ENCODE measurements at places on chromosomes 12 and 14.

DNA sequence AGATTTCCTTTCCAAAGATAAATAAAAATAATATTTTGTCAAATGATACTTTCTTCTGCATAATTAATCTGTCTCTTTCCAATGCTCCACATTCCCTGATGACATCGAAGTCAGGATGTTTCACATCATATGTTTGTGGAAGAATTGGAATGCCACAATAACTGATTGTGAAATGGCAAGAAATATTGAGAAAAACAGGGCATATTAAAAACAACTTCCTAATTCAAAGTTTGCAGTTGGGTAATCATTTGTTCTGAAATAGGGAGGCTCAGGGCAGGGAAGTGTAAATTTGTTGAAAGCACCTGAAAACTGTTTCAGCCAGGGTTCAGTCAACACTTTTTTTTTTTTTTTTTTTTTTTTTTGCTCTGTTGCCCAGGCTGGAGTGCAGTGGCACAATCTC, 50.7 kb downstream of the BCAT1 start:
- H3K4me3 ChIP-seq = no peak overlapping the region
- DNase-seq = no peak
- H3K27ac ChIP-seq = no peak overlapping the region
- no peaks in the 10 kb centered on the region for H3K27me3 ChIP-seq
- H3K4me1 ChIP-seq = peaks cover 17% of the 10 kb centered on the region

DNA sequence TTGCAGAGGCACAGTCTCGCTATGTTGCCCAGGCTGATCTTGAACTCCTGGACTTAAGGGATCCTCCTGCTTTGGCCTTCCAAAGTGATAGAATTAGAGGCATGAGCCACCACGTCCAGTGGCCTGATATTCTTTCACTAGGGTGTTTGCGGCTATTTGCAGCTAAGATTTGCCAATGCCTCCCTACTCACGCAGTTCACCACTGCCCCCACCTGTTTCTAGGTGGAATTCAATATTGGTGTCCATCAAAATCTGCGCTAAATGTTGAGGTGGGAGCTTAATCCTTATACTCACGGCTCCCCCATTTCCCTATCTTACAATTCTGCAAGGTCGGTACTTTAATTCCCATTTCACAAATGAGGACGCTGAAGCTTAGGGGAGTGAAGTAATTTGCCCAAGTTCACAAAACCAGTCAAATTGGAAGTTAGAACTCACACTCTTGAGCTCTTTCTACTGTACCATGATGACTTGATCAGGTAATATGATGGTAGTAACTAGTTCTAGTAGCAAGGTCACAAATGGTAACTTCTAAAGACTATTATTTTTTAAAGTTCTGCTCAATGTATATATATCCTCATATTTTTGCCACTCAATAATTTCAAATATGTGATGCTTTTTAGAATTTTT, 22.1 kb upstream of the LRRC9 start:
- no peaks in the 10 kb centered on the region for H3K36me3 ChIP-seq
- no peak overlapping the region for H3K4me3 ChIP-seq
- H3K27ac ChIP-seq = no peak overlapping the region
- H3K4me1 ChIP-seq = no peaks in the 10 kb centered on the region

DNA sequence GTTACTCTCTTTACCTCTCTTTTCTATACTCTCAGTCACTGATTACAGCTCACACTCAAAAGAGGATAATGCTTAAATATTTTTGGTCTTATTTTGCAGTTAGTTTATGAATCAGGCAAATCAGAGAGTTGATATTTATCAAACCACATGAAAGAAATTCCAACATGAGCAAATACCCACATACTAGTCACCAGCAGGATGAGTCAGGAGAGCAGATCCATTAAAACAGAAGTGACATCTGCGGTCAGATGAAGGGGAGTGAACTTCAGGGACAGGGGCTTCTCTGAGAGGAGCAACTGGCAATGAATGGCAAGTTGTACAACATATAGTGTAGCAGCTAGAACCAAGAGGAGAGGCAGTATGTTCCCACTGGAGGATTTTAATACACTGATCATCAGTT, 258.7 kb downstream of the SYT10 start:
- no peak for DNase-seq
- H3K4me3 ChIP-seq = no peak overlapping the region
- H3K27ac ChIP-seq = no peak overlapping the region
- no peaks in the 10 kb centered on the region for H3K27me3 ChIP-seq
- no peaks in the 10 kb centered on the region for H3K36me3 ChIP-seq

- H3K4me1 ChIP-seq = peaks cover 7% of the 10 kb centered on the region
- no peak overlapping the region for H3K4me3 ChIP-seq
- no peaks in the 10 kb centered on the region for H3K27me3 ChIP-seq
- DNase-seq = no peak
- H3K36me3 ChIP-seq = no peaks in the 10 kb centered on the region
Observed at GRCh38 chr14:99579120-99579836, 24.7 kb downstream of the CCDC85C start.

- H3K27ac ChIP-seq = no peak overlapping the region
- H3K4me3 ChIP-seq = no peak overlapping the region
- no peaks in the 10 kb centered on the region for H3K27me3 ChIP-seq
- H3K36me3 ChIP-seq = no peaks in the 10 kb centered on the region
Observed at GRCh38 chr12:87768501-87769287, 260.5 kb downstream of the C12orf50 start.

DNA sequence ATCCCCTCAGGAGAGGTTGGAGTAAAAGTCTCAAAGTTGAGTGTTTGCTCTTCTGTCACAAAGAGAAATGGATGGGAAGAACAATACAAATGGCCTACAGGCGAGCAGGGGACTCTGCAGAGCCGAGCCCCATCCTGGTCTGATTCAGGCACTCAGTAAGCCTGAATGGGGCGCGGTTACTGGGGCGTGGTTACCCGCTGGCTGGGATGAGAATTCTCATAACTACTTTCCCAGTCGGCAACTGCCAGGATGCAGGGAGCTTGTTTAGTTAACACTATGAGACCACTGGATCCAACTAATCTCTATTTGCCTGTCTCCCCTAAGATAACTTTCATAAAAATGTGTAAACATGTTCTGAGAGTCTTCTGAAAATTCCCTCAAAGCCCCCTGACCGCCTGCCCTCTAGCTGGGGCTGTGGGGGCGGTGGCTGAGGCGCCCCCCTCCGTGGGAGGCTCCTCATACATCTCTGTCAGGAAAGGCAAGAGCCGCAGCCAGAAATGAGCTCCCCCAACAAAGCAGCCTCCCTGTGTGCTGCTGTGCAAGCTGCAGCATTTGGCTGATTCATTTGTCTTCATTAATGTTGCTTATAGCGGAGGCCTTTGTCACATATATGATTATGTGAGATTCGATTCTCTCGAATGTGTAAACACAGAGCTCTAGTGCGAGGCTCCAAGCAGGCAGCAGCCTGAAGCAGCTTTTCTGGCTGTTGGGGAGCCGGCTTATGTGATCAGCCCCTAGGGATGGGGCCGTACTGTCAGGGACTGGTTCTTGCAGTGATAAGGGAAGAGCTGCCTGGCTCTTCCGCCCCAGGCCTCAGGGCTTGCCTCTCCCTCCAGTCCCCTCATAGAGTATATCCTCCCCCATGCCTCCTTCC, 126.1 kb upstream of the ARHGAP5 start:
- H3K27me3 ChIP-seq = peaks cover 28% of the 10 kb centered on the region
- no peaks in the 10 kb centered on the region for H3K36me3 ChIP-seq
- peaks cover 4% of the 10 kb centered on the region for H3K4me1 ChIP-seq
- H3K4me3 ChIP-seq = no peak overlapping the region

DNA sequence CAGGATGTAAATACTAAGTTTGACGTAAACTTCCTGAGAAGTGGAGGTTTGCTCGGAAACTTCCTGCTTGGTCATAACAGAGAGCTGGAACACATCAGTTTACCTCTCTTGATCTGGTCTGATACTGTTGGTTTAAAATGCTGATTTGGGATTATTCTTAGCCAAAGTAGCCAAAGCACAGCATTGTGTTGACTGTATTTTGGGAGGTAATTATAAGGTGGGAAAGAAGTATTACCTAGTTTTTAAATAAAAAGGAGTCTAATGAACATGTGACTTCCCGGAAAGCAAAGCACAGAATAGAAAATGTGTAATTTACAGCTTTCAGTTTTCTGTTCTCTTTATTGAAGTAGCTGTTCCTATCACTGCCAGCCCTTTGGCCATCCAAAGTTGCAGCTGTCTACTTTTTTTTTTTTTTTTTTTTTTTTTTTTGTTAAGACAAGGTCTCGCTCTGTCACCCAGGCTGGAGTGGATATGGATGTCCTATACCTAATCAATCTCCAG, 52.2 kb upstream of the SRP54 start:
- H3K4me1 ChIP-seq = peaks cover 15% of the 10 kb centered on the region
- H3K36me3 ChIP-seq = peaks cover 6% of the 10 kb centered on the region
- peak overlapping the region; percentile 94 for H3K27ac ChIP-seq
- no peaks in the 10 kb centered on the region for H3K27me3 ChIP-seq
- DNase-seq = peak; percentile 3
- peak overlapping the region; percentile 67 for H3K4me3 ChIP-seq

GRCh38 chr12:46458500-46459102, 86.0 kb upstream of the SLC38A2 start:
- peak overlapping the region; percentile 59 for H3K27ac ChIP-seq
- no peaks in the 10 kb centered on the region for H3K36me3 ChIP-seq
- H3K4me3 ChIP-seq = peak overlapping the region; percentile 59
- H3K4me1 ChIP-seq = peaks cover 34% of the 10 kb centered on the region

- no peak overlapping the region for H3K4me3 ChIP-seq
- DNase-seq = no peak
- H3K36me3 ChIP-seq = peaks cover 10% of the 10 kb centered on the region
- no peaks in the 10 kb centered on the region for H3K27me3 ChIP-seq
Observed at GRCh38 chr12:122949405-122949804, 16.9 kb downstream of the ABCB9 start.

DNA sequence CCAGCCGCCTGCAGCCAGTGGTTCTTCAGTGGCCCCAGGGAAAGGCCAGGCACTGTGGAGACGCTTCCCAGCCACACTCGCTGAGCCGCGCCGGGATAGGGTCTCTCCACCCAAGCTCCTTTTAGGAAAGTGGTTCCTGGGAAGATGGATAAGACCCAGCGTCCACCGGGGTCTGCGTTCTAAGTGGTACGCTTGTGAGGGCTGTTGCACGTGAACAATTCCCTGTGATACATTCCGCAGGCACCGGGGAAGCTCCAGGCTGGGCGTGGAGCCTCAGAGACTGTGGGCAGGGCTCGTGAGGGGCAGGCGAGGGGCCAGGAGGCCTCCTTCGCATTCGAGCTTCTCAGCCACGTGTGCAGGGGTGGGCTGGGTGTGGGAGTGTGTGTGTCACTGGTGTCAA, 48.4 kb downstream of the GALNT9 start:
- H3K36me3 ChIP-seq = no peaks in the 10 kb centered on the region
- H3K4me1 ChIP-seq = peaks cover 5% of the 10 kb centered on the region
- no peak for DNase-seq
- H3K27me3 ChIP-seq = peaks cover 68% of the 10 kb centered on the region
- H3K4me3 ChIP-seq = no peak overlapping the region
- no peak overlapping the region for H3K27ac ChIP-seq

DNA sequence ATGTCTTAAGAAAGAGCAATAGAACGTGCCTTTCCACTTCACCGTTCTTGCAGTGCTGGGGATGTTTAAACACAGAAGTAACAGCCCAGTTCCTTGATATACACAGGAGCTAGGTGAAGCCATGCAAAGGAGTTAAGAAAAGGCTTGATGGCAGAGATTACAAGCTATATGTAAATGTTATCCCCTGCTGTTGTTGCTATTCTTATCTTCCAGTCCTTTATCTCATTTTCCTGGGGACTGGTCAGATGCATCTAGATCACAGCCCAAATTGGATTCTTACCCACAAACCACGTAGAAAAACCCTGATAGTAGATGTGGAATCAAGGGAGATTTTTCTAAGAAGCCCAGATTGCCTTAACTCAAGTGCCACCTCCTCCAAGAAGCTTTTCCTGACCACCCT, 5.5 kb downstream of the ASCL1 start:
- peaks cover 4% of the 10 kb centered on the region for H3K36me3 ChIP-seq
- H3K4me3 ChIP-seq = no peak overlapping the region
- no peak overlapping the region for H3K27ac ChIP-seq

- no peak overlapping the region for H3K4me3 ChIP-seq
- H3K27ac ChIP-seq = no peak overlapping the region
- H3K4me1 ChIP-seq = peaks cover 3% of the 10 kb centered on the region
- H3K36me3 ChIP-seq = peaks cover 2% of the 10 kb centered on the region
- no peaks in the 10 kb centered on the region for H3K27me3 ChIP-seq
Observed at GRCh38 chr14:76984297-76984696, 44.2 kb downstream of the IRF2BPL start.

DNA sequence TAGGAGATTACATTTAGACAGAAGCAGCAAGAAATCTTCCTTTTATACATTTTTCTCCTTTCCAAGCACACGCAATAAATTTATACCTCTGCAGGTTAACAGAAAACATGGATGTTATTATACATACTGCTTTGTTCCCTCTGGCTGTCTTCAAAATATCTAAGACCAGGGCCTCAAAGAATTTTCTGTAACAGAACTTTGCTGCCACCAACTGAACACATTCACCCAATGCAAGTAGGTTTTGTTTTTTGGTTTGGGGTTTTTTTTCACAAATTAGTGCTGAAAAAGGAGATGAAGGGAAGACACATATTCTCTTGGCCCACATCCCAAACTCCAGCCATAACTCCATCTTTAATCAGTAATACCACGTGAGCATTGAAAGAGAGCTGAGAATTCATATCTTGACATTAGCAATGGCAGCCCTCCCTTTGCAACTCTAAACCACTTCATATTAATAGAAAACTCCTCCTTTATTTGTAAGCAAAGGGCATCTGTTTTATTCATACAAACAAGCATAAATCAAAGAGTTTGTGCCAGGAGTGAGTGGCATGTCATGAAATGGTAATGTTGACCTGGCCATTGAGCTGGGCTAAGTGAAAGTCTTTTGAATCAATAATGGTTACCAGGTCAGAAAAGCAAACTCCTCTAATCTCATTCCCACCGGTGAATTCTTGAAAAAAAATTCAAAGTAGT, 150.8 kb upstream of the FSCB start:
- H3K27ac ChIP-seq = no peak overlapping the region
- peaks cover 2% of the 10 kb centered on the region for H3K4me1 ChIP-seq
- H3K36me3 ChIP-seq = no peaks in the 10 kb centered on the region
- H3K27me3 ChIP-seq = no peaks in the 10 kb centered on the region
- no peak for DNase-seq

DNA sequence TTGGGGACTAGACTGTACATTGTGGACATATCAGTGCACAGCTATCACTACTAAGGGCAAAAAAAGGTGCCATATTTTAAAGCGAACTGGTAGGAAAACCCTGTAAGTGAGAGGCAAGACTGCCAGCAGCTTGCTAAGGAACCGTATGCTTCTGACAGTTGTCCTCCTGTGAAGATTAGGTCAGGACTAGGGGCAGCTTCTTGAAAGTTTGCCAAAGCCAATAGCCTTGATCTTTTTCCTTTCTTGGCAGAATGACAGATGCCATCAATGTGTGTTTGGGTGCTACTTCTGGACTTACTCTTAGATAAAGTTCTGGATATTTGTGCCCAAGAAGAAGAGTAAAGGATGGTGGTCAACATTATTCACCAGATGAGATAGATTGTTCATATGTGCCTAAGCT, 7.4 kb downstream of the DAAM1 start:
- H3K27ac ChIP-seq = no peak overlapping the region
- peaks cover 1% of the 10 kb centered on the region for H3K4me1 ChIP-seq
- no peak for DNase-seq
- H3K27me3 ChIP-seq = no peaks in the 10 kb centered on the region
- H3K4me3 ChIP-seq = no peak overlapping the region

GRCh38 chr14:39393289-39393688, 38.9 kb downstream of the FBXO33 start:
- H3K27ac ChIP-seq = peak overlapping the region; percentile 30
- H3K4me3 ChIP-seq = no peak overlapping the region
- H3K27me3 ChIP-seq = no peaks in the 10 kb centered on the region

Data from effector memory CD8-positive, alpha-beta T cell (primary cell).